ENCODE measurements at places on chromosomes 3 and 15.
A peak's percentile ranks its signal among the peaks of the same experiment; 100 is the strongest.

DNA sequence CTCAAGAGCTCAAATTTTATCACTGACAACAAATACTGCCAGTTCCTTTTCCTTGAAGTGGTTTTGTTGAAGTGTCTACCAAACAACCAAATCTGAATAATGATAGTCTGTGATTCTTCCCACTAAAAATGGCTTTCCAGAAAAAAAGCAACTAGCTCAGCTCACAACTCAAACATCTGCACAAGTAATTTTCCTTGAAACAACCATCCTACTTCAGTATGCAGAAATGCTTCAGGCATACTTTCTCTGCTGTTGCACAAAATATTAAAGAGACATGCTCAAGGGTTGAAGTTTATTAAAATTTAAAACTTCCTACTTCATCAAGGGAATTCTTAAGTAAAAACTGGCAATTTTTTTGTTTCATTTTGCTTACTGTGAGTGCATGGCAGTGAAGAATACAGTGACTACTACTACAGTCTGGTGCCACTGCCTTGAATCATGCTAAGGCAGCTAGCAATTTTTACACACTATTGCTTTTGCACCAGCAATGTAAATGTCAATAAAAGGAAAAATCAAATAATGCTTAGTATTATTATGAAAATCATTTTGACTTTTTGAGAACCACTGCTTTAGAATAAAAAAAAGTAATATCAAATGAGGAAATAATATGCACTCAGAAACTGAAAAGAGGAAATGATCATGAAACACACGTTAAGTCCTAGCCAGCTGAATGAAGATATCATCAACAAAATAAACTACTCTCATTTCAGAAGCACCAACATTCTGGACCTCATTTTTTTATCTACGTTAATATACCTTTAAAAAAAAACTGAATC lies 33.6 kb downstream of the VPS13C start:
- no peak for DNase-seq

DNA sequence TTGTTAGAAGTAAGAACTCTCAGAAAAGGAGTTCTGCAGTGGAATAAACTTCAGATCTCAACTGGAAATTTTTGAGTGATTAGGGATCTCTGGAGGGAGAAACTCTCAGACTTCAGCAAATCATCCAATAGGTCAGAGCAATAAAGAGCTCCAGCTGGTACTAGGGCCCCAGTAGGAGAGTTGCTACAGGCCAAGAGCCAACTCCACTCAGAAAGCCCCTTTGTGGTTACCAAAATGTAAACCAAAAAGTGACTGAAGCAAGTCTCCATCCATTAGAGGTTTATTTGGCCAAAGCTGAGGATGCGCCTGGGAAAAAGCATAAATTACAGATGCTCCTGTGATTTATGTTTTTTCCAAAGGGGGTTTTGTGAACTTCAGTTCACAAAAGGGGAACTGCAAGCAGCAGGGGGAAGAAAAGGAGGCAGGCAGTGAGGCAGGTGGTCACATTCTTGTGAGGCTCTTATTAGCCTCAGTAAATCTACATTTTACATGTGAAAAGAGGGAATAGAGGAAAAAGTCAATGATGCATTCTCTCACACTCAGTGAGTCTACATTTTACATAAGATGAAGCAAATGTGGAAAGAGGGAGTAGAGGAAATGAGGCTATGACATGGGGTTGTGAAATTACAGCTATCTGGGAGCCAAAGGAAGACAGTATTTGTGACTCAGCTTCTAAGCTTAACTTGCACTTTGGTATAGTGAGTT lies 92.4 kb upstream of the DAZL start:
- DNase-seq = no peak

- DNase-seq = no peak
Measured at GRCh38 chr15:70956201-70956995, 63.8 kb downstream of the LRRC49 start.

- DNase-seq = no peak
Measured at GRCh38 chr3:108804966-108805365, 17.6 kb upstream of the TRAT1 start.

GRCh38 chr3:63818282-63819150 lies 583 bp upstream of the C3orf49 start:
- DNase-seq = peak; percentile 7

DNA sequence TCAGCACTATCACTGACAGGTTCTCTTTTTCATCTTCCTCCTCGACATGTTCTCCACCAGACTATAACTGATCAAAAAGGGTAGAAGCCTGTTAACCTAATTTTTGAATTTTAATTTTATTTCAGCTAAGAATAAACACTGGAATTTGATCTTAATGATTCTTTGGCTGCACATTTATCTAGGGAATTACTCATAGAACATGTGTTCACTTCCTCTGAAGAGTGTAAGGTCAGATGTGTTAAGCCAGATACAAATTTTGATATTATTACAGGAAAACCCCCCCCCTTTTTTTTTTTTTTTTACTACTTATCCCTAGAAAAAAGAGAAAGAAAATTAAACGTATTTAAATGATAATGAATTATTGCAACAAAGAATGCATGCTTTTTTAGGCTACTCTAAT lies 15.0 kb downstream of the DCBLD2 start:
- no peak for DNase-seq

GRCh38 chr3:46481636-46482035 lies 16.1 kb upstream of the RTP3 start:
- DNase-seq = no peak

DNA sequence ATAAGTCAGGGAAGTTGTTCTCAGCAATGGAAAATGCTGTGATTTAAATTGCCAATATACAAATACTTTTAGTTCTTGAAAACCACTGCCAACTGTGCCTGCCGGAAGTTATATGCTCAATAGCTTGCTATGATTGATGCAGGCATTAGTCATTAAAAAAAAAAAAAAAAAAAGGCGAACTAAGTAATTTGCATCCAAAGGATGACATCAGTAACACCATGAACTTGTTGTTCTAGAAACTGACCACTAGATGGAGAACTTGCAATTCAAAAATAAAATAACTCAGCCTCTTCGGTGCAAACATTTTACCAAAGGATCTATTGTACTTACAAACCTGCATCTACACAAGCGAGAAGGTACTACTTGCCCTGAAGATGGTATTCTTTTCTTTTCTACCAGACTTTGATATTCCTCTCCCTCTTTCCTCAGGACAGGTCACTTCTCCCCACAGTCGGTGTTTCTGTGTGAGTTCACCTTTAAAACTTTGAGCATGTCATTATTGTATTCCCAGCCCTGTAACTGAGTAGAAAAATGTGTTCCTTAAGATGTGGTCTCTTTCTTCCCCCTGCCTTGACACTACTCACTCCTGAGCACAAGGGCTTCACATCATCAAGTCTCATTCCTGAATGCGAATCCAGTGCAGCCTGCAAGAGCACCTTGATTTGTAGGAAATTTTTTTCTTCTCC lies 115.0 kb upstream of the VEPH1 start:
- DNase-seq = no peak

DNA sequence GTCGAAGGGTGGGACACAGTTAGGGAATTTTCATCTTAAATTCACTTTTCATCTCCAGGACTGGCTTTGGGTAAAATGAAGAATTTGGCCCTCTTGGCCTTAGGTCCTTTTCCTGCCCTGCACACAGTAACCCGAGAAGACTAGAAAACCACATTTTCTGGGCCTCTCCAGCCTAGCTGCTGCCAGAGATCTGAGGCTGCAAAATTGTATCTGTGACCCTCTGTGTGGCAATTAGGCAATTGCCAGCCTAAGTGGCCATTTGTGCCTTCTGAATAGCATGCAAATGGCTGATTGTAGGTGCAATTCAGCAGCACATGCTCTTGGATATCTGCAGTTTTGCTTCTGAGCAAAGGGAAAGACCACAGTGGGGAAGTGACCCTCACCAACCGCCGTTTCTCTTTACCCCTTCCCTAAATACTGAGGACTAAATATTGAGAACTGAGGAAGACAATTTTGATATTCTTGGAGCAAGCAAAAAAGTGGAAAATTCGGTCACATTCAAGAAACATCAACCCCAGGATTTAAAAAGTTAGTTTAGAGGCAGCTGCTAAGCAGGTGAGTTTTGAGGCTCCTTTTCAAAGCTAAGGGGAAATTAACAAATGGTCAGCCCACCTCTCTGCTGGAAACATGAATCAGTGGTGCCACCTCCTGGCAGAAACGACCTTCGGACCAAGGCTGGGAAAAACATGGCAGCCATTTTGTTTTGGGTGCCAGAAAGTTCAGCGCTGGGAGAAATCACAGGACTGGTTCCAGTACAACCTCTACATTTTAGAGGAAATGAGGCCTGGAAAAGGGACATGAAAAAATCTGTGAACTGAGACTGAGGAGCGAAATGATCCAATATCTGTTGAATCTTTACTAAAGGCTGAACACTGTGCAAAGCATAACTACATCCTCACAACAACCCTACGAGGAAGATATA lies 56.6 kb upstream of the PRTG start:
- peak; percentile 8 for DNase-seq

- no peak for DNase-seq
Measured at GRCh38 chr3:191240486-191240885, 41.4 kb downstream of the OSTN start.

DNA sequence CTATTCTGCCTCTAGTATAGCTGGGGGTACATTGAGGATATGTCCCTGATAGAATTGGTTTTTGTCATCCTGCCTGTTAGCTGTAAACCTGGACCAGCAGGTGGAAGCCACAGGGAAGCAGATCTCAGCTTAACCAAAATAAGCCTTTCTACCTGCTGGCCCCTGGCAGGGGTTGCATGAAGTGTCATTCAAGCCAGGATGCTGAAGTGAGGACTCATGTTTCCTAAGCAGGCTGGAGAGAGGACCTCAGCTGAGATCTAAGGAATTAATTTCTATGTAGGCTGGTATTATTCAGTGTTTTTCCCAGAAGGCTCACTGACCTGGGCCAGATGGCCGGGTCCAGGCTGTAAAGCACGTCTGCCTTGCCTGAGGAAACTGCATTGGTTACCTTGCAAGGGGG lies 128.9 kb downstream of the MEGF11 start:
- DNase-seq = no peak

GRCh38 chr15:70412794-70413193 lies 315.1 kb upstream of the TLE3 start:
- DNase-seq = no peak

DNA sequence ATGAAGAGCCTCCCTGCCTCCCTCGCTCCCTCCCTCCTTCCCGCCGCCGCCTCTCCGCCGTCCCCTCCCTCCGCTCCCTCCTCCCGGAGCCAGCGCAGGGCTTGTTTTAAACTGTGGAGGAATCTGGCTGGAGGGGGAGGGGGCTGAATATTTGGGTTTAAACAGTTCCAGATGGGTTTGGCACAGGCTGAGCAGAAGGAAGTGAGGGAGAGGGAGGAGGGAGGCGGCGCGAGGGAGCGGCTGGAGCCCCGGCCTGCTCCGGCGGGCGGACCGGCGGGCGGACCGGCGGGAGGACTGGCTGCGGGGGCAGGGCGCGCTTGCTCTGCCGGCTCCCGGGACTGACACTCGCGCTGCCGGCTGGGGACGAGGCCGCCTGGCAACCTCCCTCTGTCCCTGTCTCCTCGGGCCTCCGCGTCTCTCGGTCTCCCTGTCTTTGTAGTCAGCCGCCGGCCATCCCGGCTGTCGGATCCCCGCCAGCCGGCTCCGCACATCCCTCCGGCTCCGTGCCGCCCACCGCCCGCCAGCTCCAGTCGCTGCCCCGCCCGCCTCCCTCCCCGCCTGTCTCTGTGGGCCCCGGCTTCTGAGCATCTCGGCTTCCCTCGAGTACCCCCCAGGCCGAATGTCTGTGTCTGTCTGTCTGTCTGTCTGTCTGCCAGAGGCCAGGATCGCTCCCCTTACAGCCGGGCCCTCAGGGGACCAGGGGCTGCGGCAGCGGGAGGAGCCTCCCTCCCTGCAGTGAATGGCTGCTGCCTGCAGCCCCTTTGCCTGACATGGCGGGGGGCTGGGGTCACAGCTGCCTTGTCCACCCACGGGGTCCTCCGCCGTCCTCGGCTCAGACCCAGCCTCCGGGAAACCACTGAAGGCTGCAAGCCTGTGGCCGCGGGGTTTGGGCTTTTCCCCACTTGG lies 7.6 kb downstream of the EPHB3 start:
- DNase-seq = no peak

DNA sequence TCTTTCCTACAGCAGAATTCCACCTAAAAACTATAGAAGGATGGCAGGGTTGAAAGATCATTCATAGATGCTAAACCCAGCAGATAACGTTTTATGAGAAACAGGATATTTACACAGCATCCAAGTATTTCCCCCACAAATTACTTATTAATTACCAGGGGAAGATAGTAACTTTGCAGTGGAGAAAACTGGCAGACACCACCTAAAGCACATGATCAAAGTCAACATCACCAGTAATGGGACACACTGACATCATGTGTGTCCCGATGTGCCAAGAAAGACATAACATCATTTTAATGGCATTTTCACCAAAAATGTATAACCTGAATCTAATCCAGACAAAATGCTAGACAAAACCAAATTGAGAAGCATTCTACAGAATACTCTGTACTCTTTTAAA lies 220.4 kb upstream of the THBS1 start:
- no peak for DNase-seq

GRCh38 chr15:42062284-42062806 lies 32.0 kb downstream of the PLA2G4D start:
- no peak for DNase-seq

GRCh38 chr3:164537485-164537884 lies 540.8 kb downstream of the SI start:
- no peak for DNase-seq

- no peak for DNase-seq
Measured at GRCh38 chr15:44810237-44810636, 73.9 kb downstream of the TRIM69 start.

DNA sequence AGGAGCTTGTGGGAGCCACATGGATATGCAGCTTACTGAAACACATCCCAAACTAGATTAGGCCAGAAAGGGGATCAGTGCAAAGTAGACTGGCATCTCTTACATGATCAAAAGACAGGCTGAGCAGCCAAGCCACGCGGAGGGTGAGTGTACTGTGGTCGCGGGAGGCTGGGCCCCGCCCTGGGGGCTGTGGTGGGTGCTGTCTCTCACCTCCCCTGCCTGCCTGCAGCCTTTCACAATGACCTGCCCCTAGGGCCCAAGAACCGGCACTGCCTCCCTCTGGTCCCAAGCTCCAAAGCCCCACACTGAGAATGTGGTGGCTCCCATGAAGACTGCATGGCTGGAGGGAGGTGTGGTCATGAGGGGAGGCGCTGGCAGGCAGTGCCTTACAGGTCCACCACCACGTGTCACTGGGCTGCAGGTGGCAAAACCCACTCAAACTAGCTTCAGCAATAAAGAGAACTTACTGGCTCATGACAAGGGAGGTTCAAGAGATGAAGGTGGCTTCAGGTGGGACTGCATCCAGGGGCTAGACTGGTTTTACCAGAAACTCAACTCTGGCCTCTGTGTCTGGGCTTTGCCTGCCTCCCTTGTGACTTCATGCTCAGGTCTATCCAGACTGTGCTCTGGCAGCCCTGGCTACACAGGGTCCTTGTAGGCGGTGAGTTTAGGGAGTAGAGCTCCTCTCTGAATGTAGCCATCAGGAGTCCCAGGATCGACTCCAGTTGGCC lies 27.4 kb upstream of the PLXND1 start:
- no peak for DNase-seq

GRCh38 chr3:197229178-197229577 lies 69.2 kb downstream of the DLG1 start:
- no peak for DNase-seq

GRCh38 chr15:94692710-94693109 lies 461.3 kb downstream of the MCTP2 start:
- DNase-seq = no peak

Measured in stimulated activated CD4-positive, alpha-beta T cell treated with anti-CD3 and anti-CD28 coated beads, Interleukin-15, amount 100 ng/mL, for 48 hours (primary cell).